Activated naive CD8-positive, alpha-beta T cell treated with anti-CD3 and anti-CD28 coated beads, Interleukin-2, amount 50 U/mL, for 24 hours (primary cell): ENCODE measurements at places on chromosomes 1 and 21.
A peak's percentile ranks its signal among the peaks of the same experiment; 100 is the strongest.

DNA sequence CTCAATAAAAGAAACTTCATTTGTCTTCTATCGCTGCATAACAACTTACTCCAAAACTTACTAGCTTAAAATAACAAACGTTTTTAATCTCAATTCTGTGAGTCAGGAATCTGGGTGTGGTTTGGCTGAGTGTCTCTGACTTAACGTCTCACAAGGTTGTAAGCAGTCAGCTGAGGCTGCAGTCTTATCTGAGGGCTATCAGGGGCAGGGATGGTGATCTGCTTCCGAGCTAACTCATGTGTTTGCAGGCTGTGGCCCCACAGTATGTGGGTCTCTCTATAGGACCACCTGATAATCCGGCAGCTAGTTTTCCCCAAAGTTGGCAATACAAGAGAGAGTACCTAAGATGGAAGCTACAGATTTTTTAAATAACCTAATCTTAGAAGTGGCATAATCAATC, 234.2 kb upstream of the FGGY start:
- DNase-seq: no peak

- DNase-seq: no peak
Observed at GRCh38 chr1:188128761-188129160, 1300.0 kb downstream of the PLA2G4A start.

DNA sequence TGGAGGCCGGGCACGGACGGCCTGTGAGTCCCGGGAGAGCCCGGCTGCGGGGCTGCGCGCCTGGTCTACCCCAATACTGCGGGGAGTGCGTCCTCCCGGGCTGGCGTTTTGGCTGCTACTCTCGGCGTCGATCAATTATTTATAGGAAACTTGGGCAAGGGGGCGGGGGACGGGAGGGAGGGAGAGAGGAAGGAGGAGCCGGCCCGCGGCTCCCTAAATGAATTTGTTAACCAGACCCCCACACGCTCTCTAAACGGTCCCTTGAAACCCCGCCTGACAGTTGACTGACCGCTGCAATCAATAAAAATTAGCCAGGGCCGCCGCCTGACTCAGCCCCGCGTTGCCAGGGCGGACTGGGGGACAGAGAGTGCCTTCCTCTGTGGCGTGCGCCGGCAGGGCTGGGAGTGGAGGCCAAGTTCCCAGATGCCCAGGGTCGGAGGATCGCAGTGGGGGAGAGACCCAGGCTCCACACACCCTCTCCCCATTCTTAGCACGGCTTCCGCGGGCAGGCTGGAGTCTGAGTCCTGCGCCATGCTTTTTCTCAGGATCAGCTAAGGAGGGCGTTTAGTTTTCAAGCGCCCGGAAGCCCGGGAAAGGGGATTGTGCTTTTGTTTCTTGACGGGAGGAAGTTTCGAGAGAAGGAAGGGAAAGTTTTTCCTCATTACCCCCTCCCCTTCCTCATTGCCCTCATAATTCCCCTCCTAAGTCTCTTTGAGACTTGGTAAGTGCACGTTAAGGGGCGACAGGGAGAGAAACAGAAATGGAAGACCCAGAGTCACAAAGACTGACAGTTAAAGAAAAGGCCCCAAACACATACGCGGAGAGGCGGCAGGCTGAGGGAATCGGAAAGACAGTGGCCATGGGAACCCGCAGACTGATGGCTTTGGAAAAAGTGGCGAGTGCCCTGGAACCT, 6.2 kb downstream of the PAX7 start:
- DNase-seq: no peak

- DNase-seq: peak; percentile 60
Observed at GRCh38 chr1:43414634-43415223, 25.0 kb downstream of the SZT2 start.

DNA sequence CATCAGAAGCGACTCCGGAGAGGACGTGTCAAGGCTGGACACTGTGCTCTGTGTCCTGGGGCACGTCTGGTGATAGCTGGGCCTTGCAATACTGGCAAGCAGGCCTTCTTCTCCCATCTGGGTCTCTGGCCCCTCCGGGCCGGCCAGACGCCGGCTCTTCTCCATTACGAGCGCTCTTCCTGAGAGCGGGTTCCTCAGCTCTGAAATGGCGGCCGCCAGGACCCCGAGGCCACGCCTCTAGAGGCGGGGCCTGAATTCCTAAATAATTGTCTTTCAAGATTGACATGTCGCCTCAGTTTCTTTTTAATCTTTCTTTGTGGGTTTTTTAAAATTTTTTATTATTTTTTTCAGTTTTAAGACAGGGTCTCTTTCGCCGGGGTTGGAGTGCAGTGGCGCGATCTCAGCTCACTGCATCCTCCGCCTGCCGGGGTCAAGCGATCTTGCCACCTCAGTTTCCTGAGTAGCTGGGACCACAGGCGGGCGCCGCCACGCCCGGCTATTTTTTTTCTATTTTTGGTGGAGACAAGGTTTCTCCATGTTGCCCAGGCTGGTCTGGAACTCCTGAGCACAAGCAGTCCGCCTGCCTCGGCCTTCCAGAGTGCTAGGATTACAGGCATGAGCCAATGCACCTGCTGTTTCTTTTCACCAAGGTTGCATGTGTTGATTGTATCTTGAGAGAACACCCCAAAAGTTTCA, 9.2 kb downstream of the RNF2 start:
- DNase-seq: no peak

DNA sequence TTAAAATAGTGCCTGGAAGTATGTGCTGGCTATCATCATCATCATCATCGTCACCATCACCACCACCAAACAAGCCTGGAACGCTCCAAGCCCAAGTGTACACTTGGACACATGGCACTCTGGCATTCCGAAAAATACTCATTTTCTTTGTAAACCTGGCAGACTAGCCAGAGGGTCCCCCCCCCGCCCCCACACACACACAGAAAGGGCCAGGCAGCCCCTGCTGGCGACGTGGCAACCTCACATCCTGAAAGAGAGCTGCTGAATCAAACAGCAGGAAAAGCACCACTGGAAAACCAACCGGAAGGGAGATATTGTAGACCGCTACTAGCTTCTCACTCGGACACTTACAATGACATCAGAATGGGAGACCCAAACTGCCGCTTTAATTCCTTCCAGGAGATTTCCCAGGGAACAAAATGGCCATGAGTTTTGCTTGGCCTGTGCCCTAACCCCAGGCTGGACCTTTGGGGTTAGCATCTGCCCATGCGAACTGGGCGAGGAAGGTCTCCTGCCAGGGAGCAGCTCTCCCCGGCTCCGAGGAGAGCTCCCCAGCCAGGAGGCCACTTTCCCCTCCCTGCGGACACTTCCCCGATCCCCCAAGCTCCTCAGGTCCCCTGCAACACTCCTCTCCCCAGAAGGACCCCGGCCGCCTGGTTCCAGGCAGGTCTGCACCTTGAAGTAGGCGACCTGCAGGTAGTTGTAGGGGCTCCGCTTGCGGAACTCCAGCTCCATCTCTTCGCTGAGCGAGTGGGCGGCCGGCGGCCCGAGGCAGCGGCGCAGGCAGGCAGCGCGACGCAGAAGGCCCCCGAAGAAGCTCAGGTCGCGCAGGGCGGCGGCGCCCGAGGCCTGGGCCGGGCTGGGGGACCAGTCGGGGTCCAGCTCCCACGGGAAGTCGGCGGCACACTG, 742 bp downstream of the P3H1 start:
- peak; percentile 62 for DNase-seq

- DNase-seq: peak; percentile 60
Observed at GRCh38 chr1:11320153-11320936, 47.3 kb downstream of the UBIAD1 start.

- DNase-seq: no peak
Observed at GRCh38 chr1:31708324-31708723, 4.5 kb upstream of the COL16A1 start.

DNA sequence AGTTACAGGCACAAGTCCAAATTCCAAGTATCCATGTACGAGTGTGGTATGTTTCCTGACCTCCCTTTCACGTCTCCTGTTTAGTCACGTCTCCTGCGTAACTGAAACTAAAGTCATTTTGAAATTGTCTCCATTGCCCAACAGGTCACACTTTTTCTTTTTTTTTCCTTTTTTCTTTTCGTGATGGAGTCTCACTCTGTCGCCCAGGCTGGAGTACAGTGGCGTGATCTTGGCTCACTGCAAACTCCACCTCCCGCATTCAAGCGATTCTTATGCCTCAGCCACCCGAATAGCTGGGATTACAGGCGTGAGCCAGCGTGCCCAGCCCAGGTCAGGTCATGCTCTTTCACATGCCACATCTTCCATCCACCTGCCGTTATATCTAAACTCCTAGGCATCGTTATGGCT, 38.2 kb downstream of the L1TD1 start:
- no peak for DNase-seq

- no peak for DNase-seq
Observed at GRCh38 chr1:179217943-179218507, 11.5 kb downstream of the ABL2 start.

GRCh38 chr1:182527680-182528079, 61.4 kb downstream of the RNASEL start:
- no peak for DNase-seq

DNA sequence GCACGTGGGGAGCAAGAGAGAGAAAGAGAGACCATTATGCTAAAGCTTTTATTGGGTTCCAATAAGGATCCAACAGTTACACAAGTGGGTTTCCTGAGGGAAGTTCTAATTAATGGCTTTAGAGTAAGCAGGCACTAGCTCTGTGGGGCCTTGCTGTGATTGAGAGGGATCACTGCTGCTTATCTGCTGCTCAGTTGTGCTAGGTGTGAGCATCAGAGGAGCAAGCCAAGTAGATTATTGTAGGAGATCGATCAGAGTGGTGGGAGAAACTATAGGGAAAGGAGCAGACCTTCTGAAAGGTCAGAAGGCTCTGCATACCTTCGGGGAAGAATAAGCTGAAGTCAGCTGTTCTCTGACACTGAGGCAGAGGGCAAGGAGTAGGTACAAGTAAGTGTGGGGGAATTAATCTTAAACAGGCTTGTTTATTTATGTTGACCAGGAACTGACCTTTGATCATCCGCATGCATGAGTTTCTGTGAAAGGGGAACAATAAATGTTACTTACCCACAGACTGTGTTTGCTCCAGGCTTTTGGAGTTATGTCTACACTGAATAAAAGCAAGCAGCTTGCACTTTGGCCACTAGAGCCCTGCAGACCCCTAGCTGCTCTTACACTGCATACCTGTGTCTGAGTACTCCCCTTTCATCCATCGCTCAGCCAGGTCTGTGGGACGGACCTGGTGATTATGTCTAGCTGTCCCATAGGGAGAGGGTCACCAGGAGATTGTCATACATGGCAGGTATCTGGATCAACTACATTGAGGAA, 89.7 kb downstream of the TNNI3K start:
- DNase-seq: no peak

DNA sequence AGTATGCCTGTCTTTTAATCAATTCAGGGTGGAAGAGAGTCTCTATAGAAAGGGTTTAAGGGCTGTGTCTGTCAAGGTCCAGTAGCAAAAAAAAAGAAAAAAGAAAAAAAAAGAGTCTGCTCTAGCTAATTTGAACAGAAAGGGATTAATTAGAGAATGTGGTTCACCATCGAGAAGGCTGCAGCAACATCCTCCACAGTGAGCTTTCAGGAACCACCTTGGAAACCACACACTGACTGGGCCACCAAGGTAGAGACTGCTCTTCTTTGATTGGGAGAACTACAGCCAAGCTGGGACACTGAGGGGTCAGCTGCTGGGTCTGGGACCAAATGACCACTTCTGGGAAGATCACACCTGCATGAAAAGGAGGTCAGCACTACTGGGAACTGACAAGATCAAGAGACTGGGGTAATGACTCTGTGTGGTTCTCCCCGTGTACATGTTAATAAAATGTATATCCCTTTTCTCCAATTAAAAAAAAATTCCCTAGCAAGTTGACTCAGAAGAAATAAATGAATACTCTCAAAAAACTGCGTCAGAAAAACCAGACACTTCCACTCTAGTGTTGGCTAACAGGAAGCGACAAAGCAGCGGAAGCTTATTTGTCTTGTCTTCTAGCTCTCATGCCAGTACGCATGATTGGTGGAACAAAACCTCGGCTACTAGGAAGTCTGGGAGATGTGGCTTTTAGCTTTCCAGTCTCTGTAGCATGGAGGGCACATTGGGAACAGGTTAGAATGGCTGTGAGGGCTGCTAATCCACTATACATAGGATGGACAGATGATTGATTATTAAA, 60.0 kb upstream of the IVNS1ABP start:
- no peak for DNase-seq

GRCh38 chr1:55535724-55536544, 320.8 kb upstream of the USP24 start:
- no peak for DNase-seq

DNA sequence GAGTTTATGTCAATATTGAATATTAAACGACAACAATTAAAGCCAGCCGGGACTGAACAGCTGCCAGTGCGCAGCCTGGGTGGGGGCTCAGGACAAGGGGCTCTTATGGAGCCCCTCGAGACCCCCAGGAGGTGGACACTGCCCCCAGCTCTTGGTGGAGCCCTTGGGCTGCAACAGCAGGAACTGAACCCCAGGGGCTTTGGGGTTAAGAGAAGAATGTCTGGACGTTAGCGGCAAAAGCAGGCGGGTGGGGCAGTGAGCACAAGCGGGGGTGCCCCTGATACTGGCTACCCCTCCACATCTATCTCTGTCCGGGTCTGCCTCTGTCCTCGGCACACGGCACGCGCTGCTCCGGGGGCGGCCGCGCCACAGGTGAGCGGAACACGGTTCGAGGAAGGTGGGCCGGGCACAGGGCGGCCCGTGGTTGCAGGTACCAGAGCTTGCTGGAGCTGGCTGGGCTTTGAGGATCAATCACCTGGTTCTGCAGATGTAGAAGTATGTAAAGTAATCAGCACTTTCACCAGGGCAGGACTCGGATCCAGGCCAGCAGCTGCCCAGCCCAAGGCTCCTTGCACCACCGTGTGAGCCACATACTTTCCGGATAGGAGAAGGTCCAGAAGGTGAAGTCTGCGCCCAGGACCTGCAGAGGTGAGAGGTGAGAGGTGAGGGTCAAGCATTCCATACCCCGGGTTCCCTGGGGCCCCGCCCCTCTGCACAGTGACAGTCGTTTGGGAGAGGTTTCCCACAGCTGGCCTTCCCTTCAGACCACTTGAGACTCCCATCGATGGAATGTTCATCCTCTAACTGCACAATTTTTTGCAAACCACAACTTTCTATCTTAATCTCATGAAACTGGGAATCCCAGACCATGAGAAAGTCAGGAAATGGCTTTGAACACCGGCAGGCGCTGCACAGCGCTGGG, 12.4 kb upstream of the POFUT2 start:
- DNase-seq: no peak

DNA sequence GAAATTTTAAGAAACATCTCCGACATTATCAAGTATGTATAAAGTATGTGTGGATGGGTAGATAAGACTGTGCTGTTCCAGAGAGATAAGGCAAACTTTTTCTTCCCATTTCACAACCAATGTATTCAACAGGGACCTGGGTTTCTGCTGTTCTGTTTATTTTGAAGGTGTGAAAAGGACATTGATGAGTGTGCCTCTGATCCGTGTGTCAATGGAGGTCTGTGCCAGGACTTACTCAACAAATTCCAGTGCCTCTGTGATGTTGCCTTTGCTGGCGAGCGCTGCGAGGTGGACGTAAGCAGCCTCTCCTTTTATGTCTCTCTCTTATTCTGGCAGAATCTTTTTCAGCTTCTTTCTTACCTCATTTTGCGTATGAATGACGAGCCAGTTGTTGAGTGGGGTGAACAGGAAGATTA, 174.0 kb downstream of the CRB1 start:
- DNase-seq: no peak

GRCh38 chr1:78492386-78492950, 1.7 kb downstream of the PTGFR start:
- no peak for DNase-seq

GRCh38 chr1:57887964-57888491, 464.2 kb upstream of the DAB1 start:
- DNase-seq: no peak

- DNase-seq: no peak
Observed at GRCh38 chr1:209130886-209131285, 452.6 kb upstream of the CAMK1G start.
